ENCODE measurements at places on chromosomes 12 and 14.

DNA sequence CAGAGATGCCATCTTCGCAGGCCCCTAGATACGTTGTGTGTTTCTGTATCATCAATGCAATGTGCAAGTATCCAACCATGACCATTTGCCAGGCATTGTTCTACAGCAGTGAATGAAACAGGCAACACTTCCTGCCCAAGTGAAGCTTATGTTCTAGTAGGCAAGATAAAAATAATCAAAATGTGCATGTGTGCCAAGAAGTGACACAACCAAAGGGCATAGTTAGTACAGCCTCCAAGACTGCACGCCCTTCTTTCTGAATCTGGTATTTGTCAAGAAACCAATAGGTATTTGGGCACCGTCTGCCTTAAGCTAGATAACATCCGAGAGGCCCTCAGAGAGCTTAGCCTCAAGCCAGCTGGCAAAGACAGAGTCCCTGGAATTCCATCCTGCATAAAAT is 152.0 kb downstream of the TMEM132C start:
- DNase-seq: no peak

GRCh38 chr12:102759466-102759865 is 157.6 kb downstream of the PAH start:
- no peak for DNase-seq

DNA sequence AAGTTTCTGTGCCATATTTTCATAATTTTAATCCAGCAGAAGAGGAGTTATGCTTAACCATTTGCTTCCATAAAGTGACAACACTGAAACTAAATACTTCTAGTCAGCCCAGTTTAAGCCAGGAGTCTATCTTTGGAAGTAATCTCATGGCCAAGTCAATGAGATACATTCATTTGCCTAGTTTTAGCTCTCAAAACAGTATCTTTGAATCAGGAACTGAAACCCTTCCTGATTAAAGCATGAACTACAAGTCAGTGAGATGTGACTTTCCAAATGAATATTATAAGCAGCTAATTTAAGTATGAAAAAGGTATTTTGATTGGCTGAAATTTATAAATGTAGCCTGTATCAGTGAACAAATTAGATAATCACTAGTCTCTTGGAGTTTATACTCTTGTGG is 491.5 kb downstream of the SLC6A15 start:
- no peak for DNase-seq

DNA sequence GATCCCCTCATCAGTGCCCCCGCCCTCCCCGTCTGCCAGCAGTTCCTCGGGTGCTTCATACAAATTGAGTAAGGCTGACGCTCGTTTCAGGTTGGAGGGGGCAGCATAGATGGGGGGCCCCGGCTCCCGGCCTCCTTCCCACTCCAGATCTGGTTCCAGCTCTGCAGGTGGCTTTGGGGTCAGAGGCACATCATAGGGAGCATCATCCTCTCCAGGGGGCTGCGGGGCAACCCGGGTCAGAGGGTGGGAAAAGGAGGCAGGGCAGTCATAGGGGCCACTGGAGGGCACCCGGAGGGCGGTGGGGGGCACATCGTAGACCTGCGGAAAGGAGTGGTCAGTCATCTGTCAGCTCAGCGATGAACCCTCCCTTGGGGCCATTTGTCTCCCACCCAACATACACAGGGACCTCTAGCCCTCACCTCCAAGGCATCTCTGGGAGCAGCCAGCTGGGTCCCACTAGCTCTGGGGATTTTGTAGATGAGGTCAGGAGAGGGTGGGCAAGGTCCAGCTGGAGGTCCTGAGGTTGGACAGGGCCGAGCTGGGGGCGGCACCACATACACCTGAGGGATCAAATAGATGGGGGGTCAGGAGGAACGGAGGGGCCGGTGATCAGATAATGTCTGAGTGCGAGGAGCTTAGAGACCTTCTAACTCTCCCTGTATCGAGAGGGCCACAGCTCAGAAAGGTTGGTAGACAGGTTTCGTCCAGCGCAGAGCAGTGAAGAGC is 5.1 kb downstream of the EFS start:
- DNase-seq: no peak

DNA sequence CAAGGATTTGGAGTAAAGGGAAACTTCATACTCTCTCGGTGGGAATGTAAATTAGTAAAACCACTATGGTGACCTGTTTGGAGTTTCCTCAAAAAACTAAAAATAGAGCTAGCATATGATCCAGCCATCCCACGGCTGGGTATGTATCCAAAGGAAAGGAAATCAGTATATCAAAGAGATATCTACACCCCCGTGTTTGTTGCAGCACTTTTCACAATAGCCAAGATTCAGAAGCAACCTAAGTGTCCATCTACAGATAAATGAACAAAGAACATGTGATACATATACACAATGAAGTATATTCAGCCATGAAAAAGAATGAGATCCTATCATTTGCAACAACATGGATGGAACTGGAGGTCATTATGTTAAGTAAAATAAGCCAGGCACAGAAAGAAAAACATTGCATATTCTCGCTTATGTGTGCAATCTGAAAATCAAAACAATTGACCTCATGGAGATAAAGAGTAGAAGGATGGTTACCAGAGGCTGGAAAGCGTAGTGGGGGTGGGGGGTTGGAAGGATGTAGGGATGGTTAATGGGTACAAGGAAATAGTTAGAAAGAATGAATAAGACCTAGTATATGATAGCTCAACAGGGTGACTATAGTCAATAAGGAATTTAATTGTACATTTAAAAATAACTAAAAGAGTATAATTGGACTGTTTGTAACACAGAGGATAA is 468.0 kb downstream of the BCAT1 start:
- no peak for DNase-seq

GRCh38 chr14:94364037-94364436 is 24.4 kb downstream of the SERPINA1 start:
- no peak for DNase-seq

DNA sequence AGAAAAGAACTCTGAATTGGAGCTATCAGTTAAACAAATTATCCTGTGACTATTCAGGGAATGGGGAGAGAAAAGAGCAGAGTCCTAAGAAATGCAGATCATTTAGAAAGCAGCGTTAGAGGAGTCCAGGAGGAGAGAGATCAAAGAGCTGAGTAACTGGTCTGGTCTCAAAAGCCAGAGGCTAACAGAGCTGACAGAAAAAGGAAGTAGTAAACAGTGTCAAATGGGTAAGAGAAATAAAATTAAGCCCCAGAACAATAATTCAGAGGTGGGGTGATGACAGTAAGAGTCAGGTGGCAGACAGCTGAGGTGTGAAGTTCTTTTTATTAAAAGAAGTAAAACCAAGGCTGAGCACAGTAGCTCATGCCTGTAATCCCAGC is 19.3 kb downstream of the GXYLT1 start:
- no peak for DNase-seq

DNA sequence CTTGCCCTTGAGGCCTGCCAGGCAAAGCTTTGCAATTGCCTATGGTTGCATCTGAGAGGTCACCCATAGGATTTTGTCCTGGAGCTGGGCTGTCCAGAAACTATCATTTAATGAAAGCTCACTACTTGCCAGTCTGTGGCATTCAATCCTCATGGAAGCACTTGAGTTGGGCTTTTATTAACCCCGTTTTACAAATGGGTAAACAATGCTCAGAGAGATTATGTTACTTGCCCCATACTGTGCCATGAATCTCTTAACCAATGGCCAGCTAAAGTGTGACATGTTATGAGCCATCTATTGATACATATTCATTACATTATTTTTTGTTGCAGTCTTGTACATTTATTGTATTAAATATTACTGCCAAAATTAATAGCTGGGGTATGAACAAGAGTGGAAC is 35.9 kb downstream of the PDZRN4 start:
- no peak for DNase-seq

DNA sequence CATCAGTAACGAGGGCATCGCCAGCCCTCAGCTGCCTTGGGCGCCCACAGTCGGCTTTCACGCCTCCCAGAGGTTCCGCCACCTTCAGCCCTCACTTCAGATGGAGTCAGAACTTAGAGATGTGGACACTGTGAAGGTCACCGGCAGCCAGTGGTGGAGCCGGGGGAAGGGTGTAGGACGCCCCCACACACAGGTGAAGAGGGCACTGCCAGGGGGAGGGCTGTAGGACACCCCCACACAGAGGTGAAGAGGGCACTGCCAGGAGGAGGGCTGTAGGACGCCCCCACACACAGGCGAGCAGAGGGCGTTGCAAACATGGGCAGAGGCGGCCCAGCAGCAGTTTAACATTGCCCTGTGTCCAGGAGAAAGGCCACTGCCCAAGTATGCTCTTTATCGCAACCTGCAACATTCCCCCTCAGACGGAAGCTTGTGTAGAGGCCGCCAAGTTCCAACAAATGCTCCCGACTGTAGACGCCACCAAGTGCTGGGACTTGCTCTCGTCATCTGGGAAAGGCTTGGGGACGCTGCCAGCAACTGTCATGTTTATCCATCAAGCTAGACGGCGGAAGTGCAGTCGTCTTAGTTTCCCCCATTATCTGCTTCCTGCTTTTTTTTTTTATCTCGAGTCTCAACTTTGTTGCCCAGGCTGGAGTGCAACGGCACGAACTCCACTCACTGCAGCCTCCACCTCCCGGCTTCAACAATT is 4.9 kb upstream of the ANKLE2 start:
- no peak for DNase-seq

GRCh38 chr12:98725476-98726247 is 80.6 kb downstream of the APAF1 start:
- no peak for DNase-seq

DNA sequence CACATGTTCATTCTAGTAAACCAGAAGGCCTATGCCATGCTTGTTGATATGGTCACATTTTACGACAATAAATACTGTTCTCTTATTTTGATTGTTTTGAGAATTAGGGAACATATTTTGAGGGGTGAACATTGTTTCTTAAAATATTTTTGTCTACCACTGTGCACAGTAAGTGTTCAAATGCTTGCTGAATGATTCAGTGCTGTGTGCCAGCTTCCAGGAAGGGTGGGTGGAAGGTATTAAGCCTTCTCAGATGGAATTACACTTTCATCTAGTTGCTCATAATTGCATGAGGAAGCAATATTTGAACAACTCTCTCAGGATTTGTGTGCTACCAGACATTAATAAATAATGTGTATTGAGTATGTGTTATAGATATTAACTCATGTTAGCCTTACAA is 15.5 kb upstream of the TMX1 start:
- no peak for DNase-seq

GRCh38 chr12:121837680-121838079 is 21.0 kb downstream of the HPD start:
- DNase-seq: no peak
